Trophoblast cell (in vitro differentiated cells and primary cell): ENCODE measurements at places on chromosomes 12 and 14.
A peak's percentile ranks its signal among the peaks of the same experiment; 100 is the strongest.

GRCh38 chr12:54786081-54786480 is 68.2 kb upstream of the MUCL1 start:
- DNase-seq: no peak

DNA sequence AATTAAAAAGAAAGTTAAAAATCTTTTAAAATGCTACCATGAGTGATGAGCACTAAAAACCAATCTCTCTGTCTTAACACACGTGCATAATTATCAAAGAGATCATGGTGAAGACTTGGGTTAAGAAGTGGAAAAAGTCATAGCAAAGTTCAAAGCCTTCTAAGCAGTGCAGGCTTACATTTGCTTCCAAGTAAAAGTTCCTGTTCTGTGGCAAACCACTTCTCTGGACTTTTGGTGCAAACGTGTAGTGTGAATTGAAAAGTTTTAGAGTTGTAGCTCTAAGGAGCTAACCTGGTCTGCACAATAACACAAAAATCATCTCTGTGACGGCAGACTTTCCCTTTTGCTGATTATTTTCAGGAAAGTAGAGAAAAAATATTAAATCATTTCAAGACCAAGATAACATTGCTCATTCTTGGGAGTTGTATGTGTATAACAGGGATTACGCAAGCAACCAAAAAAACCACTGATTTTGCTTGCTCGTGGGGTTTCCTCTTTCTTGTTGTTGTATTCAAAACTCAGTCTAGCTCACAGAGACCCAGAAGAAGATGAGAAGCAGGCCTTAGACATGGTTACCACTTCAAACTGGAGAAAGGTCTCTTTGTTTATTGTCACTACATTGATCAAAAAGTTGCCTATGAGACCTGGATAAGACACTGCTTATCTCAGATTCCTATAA is 2.3 kb upstream of the GLIPR1 start:
- peak; percentile 40 for DNase-seq

GRCh38 chr12:51085757-51086156 is 2.4 kb upstream of the CSRNP2 start:
- peak; percentile 28 for DNase-seq

DNA sequence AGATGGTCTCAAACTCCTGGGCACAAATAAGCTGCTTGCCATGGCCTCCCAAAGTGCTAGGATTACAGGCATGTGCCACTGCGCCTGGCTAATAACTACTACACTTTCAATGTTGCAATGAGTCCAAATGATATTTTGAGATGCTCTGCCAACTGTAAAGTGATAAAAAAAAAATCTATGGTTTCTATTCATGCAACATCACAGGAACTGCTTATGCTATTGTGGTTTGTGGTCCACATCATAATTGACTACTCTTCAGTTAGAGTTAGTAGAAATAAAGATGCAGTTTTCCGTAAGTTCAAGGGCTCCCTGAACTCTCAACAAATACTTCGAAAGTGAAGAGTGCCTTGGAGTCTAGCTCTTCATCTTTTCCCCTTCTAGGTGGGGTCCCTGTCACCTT is 239.4 kb downstream of the C12orf75 start:
- DNase-seq: no peak

GRCh38 chr12:18681818-18682217 is 56.0 kb downstream of the PLCZ1 start:
- DNase-seq: no peak
